NCI-H345 (cell line): ENCODE measurements at places on chromosomes 3 and 15.
A peak's percentile ranks its signal among the peaks of the same experiment; 100 is the strongest.

DNA sequence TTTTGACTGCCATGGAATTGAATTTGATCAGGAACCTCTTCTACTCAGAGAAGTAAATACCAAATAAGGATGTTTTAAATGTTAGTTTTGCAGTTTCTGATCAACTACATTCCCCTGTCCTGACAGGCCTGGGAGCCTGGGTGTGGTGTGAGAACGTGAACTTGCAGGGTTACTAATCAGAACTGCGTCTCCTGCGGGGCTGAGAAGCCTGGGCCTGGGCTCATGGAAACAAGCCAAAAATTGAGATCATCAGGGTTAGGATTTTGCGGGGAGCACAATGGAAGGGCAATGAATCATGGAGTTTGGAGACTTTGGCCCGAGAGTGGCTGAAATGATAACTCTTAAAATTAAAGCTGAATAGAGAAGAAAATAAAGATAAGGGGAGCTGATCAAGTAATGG lies 47.8 kb upstream of the C3orf70 start:
- DNase-seq: no peak

DNA sequence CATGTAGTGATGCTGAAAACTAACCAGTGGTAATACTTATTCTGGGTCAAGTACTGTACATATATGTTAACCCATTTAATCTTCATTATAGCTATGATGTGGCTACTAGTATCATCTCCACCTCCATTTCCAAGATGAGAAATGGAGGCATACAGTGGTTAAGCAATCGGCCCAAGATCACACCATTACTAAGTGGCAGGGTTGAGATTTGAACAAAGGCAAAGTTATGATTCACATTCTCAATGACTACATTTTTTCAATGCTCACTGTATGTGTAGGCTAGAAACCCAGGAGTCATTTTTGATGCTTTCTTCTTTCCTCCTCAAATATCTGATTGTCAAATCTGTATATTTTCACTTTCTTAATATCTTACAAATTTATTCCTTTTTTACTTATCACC lies 30.2 kb downstream of the ABI3BP start:
- DNase-seq: no peak

- DNase-seq: no peak
These were observed 23.6 kb downstream of the SPTSSB start for GRCh38 chr3:161347726-161348125.

GRCh38 chr3:13065727-13066126 lies 7.5 kb downstream of the IQSEC1 start:
- DNase-seq: no peak

DNA sequence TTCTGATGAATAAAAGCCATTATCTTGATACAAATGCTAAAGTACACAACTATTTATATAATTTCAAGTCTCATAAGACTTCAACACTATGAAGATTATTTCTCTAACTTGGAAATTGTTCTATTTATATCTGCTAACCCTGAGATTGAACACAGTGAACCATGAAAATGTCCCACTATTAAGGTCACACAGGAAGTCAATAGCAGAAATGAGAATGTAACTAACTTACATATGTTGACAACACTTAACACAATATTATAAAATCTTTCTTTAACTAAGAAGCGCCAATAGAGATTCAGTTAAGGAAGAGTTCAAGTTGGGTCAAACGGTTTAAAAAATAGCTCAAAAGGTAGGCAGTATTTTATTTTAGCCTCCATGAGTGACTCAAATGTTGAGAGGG lies 551.8 kb upstream of the CBLB start:
- DNase-seq: no peak

DNA sequence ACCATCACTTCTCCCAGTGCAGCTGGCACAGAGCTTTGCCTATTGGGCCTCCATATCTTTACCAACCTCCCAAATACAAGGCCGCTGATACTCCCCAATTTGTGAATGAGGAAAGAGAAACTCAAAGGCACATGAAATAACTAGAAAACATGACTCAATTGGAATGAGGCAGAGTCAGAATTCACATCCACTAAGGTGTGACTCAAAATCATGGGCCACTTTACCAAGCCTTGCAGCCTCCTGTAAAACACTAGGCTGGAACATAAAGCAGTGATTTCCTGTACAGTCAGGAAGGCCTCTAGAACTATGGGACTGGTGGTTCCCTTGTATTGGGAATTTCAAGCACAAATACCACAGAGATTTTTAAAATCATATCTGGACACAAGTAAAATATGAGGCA lies 128.6 kb downstream of the DCLK3 start:
- no peak for DNase-seq

- no peak for DNase-seq
These were observed 106.0 kb downstream of the THRB start for GRCh38 chr3:24388611-24389010.

GRCh38 chr15:52427804-52428203 lies 100.9 kb downstream of the MYO5A start:
- DNase-seq: no peak

DNA sequence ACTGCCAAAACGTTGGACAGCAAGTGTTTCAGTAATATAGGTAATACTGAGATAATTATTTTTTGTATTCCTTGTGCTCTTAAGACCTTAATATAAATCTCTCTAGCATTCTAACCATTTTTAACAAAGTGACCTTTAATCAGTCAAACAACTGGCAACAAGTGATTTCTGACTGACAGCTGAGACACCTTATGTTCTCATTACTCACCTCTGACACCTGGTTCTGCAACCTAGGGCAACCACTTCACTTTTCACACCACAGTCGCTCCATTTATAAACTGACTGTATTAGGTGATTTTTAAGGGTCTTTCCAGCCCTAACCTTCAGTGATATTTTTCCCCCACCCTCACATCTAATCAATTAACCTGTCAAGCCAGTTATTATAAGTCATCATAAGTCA lies 60.4 kb upstream of the C15orf61 start:
- no peak for DNase-seq

DNA sequence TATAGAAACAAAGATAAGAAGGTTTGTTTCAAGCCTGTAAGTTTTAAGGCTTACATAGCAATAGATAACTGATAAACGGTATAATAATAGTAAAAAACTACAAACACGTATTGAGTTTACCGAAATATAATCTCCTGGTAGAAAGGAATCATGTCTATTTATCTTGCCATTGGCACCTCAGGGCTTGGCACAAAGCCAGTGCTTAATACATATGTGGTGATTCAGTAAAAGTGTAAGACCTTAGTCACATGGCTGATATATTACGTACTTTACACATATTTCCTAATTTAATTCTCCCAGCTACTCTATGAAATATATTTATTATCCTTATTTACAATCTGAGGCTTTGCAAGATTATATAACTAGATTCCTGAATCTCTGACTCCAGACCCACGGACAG lies 32.0 kb upstream of the SLCO3A1 start:
- DNase-seq: no peak

DNA sequence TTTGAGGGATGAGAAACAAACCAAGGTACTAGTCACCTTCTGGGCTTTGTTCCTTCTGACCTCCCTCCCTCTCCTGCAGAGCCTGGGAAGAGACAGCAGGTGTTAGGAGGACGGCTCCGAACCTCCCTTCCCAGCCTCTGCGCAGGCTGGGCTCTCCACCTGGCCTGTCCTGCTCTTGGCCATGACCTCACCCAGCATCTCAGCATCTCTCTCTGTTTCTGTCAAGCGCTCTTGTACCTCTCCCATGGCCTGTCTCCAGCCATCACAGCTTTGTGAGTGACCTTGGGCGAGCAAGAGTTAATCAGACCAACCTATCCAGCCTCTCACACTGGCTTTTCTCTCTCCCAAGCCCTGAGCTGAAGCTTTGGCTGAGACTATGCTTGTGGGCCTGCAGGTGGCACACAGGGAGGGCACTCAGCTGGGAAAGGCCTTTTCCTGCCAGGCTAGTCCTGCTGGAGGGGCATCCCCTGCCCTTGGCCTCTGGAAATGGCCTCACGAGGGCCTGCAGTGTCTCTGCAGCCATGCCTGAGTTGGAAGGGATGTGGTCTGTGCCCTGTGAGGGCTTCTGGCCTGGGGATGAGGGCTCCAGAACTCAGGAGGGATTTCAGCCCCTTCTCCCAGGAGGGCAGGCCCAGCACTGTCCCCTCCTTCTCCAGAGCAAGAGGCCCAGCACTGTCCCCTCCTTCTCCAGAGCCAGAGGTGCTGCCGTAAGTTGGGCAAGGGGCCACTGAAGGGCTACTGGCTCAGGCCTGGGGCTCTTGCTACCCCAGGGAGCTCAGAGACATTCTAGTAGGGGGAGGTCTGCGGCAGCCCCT lies 2.1 kb downstream of the CHST13 start:
- no peak for DNase-seq

- no peak for DNase-seq
These were observed 11.4 kb upstream of the USF3 start for GRCh38 chr3:113707835-113708234.

GRCh38 chr3:100580147-100580546 lies 29.3 kb upstream of the ADGRG7 start:
- no peak for DNase-seq

DNA sequence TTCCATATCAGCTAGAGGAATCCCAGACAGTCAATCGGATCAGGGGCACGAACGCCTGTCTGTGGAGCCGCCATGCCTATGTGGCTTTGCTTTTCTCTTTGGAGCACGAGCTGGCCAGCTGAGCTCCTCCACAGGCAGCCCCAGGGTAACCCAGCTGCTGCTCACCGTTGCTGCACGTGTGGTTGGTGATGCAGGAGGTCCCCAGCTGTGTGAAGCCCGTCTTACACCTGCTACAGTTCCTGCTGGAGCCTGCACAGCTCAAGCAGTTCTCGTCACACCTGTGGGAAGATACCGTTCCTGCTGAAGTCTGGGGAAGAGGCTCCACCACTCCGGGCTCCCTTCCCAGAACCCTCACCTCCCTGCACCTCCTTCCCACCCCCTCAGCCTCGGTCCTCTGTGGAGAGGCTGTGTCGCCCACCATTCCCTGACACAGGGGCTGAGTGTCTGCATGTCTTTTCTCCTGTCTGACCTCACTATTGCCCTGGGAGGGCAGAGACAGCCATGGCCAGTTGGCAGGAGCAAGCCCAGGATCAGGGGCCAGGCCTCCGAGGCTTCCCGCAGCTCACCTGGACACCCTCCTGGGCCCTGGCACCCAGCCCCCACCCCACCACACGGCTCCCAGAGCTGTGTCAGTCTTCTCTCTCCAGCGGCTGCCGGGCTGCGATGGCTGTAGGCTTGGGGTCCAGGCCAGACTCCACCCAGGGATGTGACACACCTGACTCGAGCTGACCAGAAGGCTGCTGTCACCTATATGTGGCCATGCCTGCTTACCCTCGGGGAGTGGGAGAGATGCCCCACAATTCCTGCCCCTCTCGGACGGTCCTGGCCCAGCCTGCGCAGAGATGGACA lies 12.2 kb upstream of the SNRPA1 start:
- DNase-seq: peak; percentile 68

GRCh38 chr3:172546105-172546504 lies 22.9 kb upstream of the TNFSF10 start:
- DNase-seq: no peak

GRCh38 chr15:37143351-37143750 lies 43.0 kb upstream of the MEIS2 start:
- no peak for DNase-seq

DNA sequence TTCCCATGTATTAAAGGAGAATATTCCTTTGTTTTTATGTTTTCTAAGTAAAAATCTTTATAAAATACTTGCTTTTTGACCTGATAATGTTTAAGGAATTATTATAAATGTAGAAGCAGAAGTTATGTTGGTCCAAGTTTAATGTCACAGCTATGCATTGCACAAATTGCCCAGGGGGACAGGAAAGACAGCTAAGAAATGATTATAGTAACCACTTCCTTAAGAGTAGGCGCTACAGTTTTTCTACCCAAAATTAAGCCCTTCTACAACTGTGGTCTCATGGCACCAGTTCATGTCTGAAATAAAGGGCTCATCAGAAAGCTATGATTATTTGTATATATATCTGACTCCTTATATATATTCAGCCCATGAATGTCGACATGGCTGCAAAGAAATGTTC lies 176.4 kb downstream of the GBE1 start:
- DNase-seq: no peak

DNA sequence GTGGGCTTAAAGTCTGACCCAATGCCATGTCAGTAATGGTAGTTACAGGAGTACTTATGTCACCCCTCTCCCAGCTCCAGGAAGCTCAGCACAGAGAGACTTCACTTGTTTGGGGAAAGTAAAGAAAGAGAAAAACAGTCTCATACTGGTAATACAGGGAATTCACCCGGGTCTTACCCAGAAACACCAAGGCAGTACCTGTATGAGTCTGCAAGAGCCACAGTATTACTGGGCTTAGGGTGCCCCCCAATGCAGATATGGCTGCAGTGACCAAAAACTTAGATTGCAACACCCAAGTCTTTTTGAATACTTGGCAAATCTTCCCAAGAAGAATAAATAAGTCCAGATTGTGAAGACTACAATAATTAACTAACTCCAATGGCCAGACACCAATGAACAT lies 622.1 kb downstream of the IGSF11 start:
- no peak for DNase-seq
